Hippocampal formation (tissue), 2 donors: ENCODE measurements at places on chromosomes 1 and 21.

- DNase-seq, result no peak
These were observed 52.2 kb downstream of the PUM1 start for GRCh38 chr1:31013187-31013864.

DNA sequence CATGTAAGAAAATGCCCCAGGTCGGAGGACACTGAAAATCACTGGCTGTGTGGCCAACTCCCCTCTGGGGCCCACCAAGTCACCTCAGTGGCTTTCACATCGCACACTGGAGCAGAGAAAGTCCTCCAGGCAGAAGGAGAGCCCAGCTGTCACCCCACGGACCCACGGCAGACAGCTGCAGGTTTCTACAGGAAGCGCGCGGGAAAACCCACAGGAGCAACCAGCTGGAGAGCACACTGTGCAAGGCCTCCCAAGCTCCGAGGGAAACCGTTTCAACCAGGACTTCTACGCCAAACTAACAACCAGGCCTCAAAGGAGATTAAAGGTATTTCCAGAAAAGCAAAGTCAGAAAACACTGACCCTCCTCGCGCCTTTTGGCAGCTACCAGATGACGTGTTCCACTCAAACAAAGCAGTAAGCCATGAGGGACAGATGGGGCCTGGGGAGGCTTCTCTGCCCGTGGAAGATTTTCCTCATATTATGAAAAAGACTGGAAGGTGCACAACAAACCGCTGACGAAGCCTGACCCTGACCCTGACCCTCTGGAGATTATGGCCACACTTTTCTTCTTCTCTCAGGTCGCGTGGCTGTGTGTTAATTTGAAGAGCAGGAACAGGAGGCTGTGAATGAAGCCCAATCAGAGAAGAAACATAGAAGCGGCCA lies 21.0 kb downstream of the WDR4 start:
- no peak for DNase-seq

- no peak for DNase-seq
These were observed 542.5 kb upstream of the DAB1 start for GRCh38 chr1:57966340-57966739.

DNA sequence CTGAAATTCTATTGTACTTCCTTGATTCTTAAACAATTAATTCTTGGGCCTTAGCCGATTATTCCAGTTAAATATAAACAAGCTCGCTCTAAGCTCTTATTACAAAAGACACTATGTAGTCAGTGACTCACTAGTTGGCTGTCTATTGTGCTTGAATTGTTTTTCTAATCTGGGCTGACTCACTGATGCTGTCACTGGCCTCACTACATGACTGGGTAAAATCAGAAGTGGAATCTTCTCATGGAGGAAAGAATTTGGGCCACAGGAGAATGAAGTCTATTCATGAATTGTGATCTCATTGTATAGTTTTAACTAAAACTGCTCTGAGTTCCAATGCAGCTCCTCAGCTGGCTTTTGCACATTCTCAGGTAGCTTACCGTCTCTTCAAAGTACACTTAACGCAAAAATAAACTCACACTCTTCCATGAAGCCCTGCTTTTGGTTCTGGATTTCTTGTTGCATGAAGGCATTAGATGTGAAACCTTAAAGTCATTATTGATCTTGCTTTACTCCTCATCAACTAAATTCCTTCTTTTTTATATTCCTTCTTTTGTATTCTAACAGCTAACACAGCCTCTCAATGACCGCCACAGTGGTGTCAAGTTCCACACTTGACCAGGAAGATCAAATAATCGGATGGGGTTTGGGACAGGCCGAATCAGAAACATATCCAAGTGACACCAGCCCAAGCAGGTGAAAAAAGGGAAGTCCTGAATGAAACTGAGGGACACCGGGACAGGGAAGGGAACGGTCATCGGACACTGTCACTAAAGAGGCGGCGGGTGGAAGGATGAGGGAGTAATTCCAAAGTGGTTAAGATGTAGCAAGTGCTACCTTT lies 80.9 kb upstream of the LBR start:
- peak; percentile 93 for DNase-seq

DNA sequence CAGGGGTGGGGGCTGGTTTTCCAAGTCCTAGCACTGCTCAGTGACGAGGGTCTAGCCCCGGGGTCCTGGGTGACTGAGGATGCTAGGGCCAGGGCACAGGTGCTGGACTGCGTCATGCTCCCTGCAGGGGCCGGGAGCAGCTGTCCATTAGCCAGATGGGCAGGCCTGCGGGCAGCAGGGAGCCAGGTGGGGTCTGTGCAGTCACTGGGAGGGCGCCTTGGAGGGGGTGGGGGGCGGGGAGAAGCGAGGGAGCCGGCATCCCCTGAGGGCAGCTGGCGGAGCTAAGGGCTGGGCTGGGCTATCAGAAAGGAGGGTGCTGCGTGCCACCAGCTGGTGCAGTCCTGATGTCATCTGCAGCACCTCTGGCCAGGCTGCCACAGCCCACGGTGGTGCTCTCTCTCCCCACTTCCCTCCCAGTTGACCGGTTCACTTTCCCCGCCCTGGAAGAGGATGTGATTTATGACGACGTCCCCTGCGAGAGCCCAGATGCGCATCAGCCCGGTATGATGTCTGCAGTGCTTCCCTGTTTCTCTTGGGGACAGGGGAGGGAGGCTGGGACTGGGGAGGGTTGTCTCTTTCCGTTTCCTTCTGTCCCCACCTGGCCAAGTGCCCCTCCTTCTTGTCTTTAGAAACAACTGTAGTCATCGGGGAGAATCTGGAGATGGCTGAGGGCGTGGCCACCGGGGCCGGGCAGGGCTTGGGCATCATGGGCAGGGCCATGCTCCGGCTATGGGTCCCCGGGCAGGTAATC lies 63.8 kb downstream of the ARHGEF10L start:
- no peak for DNase-seq

GRCh38 chr1:46816930-46817329 lies 18.1 kb downstream of the CYP4B1 start:
- no peak for DNase-seq

- DNase-seq, result no peak
These were observed 104.8 kb downstream of the OMA1 start for GRCh38 chr1:58441699-58442098.

- DNase-seq, result peak; percentile 10
These were observed 2.3 kb upstream of the AUNIP start for GRCh38 chr1:25861316-25862286.

DNA sequence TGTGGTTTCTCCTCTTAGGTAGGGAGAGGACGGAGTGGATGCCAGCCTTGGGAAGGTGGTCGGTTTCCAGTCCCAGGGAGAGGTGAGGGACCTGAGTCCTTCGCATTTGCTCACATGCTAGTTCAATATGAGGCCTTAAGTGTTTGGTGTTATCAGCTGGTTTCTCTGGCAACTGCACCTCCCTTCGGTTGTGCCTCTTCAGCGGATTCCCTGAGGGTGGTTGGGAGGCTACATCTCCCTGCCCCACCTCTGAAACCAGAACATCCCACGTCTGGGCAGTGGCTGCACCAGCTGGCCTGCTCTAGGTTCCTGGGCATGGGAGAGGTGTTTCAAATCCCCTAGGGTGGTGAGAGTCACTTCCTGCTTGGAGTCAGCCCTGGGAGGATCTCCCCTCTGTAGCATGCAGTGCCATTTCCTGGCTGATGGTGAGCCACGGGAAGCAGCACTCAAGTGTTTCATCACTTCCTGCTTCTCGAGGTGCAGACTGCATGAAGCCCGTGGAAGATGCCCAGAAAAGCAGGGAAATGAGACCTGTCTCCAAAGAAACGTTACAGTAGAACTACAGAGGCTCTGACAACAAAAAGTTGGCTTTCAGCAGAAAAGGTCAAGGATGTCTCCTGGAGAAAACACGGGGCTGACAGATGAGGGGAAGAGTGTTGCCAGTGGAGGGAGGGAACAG lies 4.5 kb downstream of the TMEM125 start:
- DNase-seq, result no peak

- DNase-seq, result no peak
These were observed 51.1 kb downstream of the SLC16A1 start for GRCh38 chr1:112904831-112905261.

- DNase-seq, result no peak
These were observed 618 bp downstream of the ETS2 start for GRCh38 chr21:38806153-38806941.

GRCh38 chr1:18552631-18553030 lies 71.9 kb downstream of the KLHDC7A start:
- DNase-seq, result no peak

GRCh38 chr1:206769304-206769731 lies 1.3 kb upstream of the IL19 start:
- no peak for DNase-seq

GRCh38 chr1:62528015-62528414 lies 69.3 kb upstream of the ANGPTL3 start:
- no peak for DNase-seq

- peak; percentile 44 for DNase-seq
These were observed 1.1 kb downstream of the LPGAT1 start for GRCh38 chr1:211829343-211830054.

DNA sequence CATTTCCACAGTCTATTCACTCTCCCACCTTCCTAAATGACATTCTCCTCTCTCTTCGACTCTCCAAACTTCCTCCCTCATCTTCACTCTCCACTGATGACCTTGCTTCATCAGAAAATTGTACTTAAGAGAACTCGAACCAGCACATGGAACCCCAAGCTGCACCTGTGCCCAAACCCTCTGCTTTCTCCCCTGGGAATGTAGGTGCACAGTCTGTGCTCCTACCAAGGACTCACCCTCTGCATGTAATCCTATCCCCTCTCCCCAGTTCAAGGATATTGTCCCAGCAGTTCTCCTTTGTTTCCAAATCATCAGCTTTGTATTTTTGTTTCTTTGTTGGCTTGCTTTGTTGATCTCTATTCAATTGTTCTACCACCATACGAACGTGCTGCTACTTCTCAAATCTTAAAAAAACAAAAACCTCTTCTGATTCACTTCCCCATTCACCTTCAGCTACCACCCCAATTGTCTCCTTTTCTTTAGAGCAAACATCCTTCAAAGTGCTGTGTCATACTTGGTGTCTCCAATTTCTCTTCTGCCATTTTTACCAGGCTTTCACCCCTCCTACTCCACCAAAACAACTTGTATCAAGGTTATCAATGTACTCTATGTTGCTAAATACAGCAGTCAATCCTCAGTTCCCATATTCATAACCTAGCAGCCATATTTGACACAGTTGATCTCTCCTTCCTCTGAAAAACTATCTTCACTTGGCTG lies 26.8 kb downstream of the RAB3B start:
- no peak for DNase-seq

- no peak for DNase-seq
These were observed 27.4 kb downstream of the SYF2 start for GRCh38 chr1:25204797-25205480.

DNA sequence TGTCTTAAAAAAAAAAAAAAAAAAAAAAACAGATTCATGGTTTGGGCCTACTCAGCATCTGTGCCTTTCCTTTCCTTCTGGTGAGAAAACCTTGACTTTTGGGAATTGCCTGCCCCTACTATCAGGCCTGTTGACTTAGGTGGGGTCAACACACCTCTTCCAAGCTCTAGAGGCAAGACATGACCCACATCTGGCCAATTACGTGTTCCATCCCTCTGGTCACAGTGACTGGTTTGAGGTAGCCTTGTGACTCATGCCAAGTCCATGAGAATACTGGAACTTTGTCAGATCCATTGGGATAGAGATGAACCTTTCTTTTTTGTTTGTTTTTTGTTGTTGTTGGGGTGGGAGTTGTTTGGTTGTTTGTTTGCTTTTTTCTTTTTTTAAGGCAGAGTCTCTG lies 37.3 kb upstream of the KHDRBS1 start:
- DNase-seq, result no peak

GRCh38 chr1:84247425-84248220 lies 53.9 kb upstream of the SAMD13 start:
- no peak for DNase-seq

- DNase-seq, result no peak
These were observed 16.4 kb downstream of the CAPZA1 start for GRCh38 chr1:112636056-112636455.

DNA sequence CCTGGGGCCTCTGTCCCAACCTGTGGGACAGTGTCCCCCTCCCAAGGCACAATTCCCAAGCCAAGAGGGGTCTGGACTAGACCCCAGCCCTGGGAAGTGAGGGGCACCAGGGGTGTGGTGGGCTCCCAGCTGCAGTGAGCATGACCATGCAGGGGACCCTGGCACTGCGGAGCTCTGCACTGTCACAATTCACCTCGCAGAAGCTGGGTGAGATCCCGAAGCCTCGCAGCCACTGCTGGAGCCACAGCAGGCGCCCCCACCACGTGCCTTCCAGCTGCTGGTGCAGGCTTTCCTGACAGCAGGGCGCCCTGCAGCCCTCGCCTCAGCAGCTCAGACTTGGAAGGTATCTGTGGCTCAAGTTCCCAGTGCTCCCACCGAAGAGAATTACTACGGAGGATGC lies 10.0 kb upstream of the SRARP start:
- DNase-seq, result no peak

- peak; percentile 44 for DNase-seq
These were observed 68.4 kb downstream of the EPHB2 start for GRCh38 chr1:22778862-22779520.

DNA sequence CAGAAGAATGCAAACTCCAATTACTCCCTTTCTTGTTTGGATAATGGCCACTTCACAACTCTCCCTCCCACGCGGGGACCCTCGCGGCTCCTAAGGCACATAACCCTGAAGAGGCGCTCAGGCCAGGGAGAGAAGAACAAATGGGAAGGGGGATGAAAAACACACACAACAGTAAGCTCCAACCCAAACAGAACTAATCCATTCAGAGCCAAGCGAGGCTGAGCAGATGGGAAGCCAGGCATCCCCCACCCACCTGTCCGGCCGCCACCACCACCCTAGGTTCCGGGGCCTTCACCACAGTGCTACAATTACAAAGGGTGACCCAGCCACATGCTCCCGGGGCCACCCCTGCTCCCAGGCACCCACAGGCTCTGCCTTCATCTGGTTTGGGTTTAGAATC lies 101.5 kb downstream of the MRPL37 start:
- no peak for DNase-seq
